CD14-positive monocyte (primary cell): ENCODE measurements at places on chromosomes 2 and 18. TPM values are rescaled to one million over a fixed set of nuclear protein-coding genes. Genes with fewer than 3 reads are reported as not detected.

DNA sequence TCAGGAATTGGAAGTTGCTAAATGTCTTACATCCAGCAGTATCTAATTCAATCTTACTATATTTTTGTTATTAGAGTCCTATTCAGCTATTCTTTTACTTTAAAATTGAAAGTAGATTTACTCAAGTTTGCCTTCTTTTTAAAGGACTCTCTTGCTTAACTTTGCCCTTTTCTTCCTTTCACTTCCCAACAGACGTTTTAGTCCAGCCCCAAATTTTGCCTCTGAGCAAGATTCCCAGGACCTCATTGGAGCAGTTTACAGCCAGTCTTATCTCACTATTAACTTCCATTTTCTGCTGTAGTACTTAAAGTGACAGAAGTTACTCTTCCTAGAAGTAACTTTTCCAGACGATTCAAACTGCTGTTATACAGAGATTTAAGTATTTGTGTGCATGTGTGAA is 1.7 kb upstream of the PRKD3 start:
- H3K27ac ChIP-seq, result no peak overlapping the region
- no peaks in the 10 kb centered on the region for H3K36me3 ChIP-seq
- H3K4me3 ChIP-seq, result no peak overlapping the region
- H3K4me1 ChIP-seq, result peaks cover 28% of the 10 kb centered on the region
- no peak for DNase-seq
- H3K27me3 ChIP-seq, result no peaks in the 10 kb centered on the region

DNA sequence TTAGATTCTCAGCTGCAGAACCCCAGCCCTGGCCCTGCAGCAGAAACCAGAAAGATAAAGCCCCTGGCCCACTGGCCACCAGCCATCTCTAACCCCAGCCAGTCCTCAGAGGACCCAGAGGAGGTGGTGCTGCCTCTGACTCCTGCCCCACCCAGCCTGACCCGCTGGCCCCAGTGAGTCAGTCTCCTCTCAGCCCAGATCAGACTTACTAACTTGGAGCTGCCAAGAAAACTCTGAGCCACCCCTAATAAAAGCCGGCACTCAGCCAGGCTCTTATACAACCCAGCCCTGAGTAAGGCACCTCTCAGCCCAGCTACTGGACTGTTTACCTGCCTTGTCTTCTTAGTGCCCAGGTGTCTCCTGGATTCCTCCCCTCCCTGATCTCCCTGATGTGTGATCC is 2.0 kb downstream of the SLC14A2 start:
- no peak overlapping the region for H3K4me3 ChIP-seq
- no peaks in the 10 kb centered on the region for H3K36me3 ChIP-seq

DNA sequence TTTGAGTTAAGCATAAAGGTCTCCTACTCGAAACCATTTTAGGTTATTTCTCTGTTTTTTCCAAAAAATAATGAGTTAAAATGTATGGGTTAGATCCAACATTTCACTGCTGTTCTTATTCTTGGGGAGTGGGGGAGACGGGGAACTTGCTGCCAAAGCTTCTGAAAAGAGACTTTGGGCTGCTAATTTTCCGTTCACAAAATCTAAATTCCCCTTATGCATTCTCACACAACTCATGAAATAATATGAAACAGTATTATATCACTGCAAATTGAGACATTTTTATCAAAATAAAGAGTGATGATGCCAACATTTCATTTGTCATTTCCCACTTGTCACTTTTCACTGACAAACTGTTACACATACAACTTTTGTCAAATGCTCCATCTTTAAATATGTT is 7.8 kb downstream of the SATB2 start:
- no peak for DNase-seq
- H3K36me3 ChIP-seq, result no peaks in the 10 kb centered on the region
- H3K27ac ChIP-seq, result no peak overlapping the region
- H3K4me1 ChIP-seq, result no peaks in the 10 kb centered on the region
- H3K4me3 ChIP-seq, result no peak overlapping the region

The GPR75 gene
- not detected for polyA plus RNA-seq

The SKA1 gene
- not detected for polyA plus RNA-seq

The RESP18 gene
- polyA plus RNA-seq, result not detected
